ENCODE measurements at places on chromosomes 3 and 15.
A peak's percentile ranks its signal among the peaks of the same experiment; 100 is the strongest.

- no peaks in the 10 kb centered on the region for H3K36me3 ChIP-seq
- no peaks in the 10 kb centered on the region for H3K27me3 ChIP-seq
- peaks cover 30% of the 10 kb centered on the region for H3K4me1 ChIP-seq
- H3K4me3 ChIP-seq = no peak overlapping the region
- DNase-seq = no peak
Observed at GRCh38 chr3:196140224-196140623, 58.3 kb upstream of the TFRC start.

DNA sequence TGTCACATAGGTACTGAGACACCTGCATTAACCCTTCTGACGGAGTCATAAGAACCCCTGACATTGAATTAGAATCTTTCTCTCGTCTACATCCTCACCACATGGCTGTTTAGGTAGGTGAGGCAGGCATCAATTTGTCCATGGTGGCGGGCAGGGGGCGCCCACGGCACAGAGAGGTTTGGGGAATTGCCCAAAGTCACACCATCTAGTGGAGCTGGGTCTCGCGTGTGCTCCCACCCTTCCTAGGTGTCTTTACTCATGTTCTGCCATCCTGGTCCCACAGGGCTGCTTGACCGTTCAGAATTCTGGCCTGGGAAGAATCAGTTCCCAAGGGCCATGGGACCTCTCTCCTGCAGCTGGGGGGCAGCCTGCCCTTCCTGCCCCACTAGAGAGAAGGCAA lies 14.7 kb upstream of the DLL4 start:
- no peak overlapping the region for H3K27ac ChIP-seq
- H3K4me1 ChIP-seq = no peaks in the 10 kb centered on the region
- H3K27me3 ChIP-seq = no peaks in the 10 kb centered on the region
- H3K4me3 ChIP-seq = no peak overlapping the region
- no peak for DNase-seq

DNA sequence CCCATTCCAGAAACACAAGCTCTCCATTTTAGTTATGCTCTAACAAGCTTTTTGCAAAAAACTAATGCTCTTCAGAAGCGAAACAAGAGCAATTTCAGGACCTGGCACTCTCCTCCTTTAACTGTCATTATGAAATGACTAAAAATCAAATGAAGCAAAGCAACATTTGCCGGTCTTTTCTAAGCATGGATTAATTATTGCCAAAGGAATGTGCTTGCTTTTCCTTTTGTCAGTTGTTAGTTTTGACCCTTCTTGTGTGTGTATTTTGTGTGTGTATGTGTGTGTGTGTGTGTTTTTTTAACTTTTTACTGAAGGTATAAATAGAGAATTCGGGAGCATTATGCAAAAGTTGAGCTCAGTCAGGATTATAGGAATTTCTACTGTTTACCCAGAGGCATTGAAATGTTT lies 509.1 kb downstream of the TUSC7 start:
- DNase-seq = no peak
- peaks cover 7% of the 10 kb centered on the region for H3K4me1 ChIP-seq
- H3K27me3 ChIP-seq = no peaks in the 10 kb centered on the region
- no peak overlapping the region for H3K4me3 ChIP-seq
- H3K27ac ChIP-seq = no peak overlapping the region

GRCh38 chr3:42823351-42823750 lies 14.1 kb downstream of the ACKR2 start:
- no peak for DNase-seq
- no peaks in the 10 kb centered on the region for H3K27me3 ChIP-seq
- H3K27ac ChIP-seq = no peak overlapping the region
- H3K36me3 ChIP-seq = no peaks in the 10 kb centered on the region
- H3K4me1 ChIP-seq = peaks cover 13% of the 10 kb centered on the region

GRCh38 chr3:196440041-196440537 lies 7.9 kb upstream of the UBXN7 start:
- no peaks in the 10 kb centered on the region for H3K27me3 ChIP-seq
- H3K4me3 ChIP-seq = no peak overlapping the region
- no peaks in the 10 kb centered on the region for H3K36me3 ChIP-seq
- no peak overlapping the region for H3K27ac ChIP-seq
- H3K4me1 ChIP-seq = no peaks in the 10 kb centered on the region

DNA sequence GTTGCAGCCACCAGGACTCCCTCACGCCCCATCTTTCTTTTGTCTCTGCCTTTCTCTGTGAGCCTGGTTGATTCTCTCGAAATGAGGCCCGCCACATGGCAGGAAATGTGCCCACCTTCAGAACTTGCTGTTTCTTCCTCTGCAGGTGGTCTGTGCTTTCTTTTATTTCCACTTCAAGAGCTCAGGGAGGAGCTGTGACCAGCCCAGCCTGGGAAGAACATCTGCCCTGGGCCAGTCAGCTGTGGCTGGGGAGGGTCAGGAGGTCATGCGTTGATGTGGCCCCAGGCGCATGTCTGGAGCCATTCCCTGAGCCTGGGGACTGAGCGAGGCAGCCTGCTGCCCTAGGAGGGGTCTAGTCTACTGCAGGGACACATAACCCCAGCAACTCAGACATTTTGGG lies 8.0 kb downstream of the FBLN2 start:
- H3K27ac ChIP-seq = no peak overlapping the region
- no peaks in the 10 kb centered on the region for H3K36me3 ChIP-seq
- H3K27me3 ChIP-seq = no peaks in the 10 kb centered on the region

DNA sequence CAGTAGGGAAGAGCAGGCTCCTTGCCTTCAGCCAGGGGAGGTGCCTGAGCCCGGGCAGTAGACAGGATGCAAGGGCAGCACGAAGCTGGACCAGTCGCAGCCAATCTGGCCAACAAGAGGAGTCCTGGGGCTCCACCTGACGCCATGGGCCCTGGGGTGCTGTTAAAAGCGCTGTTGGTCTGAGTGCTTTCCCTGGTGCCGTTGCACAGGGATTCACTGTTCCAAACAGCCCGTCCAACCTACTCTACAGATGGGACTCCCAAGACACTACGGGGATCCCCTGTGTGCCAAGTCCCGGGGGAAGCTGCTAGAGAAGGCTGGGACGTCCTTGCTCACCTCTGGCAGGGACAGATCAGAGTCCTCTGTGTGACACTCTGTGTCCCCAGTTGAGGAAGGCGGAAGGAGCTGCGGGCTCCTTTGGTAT lies 632 bp downstream of the CTSH start:
- H3K36me3 ChIP-seq = no peaks in the 10 kb centered on the region
- peak overlapping the region; percentile 65 for H3K27ac ChIP-seq
- peak; percentile 23 for DNase-seq
- no peaks in the 10 kb centered on the region for H3K27me3 ChIP-seq
- peaks cover 18% of the 10 kb centered on the region for H3K4me1 ChIP-seq

DNA sequence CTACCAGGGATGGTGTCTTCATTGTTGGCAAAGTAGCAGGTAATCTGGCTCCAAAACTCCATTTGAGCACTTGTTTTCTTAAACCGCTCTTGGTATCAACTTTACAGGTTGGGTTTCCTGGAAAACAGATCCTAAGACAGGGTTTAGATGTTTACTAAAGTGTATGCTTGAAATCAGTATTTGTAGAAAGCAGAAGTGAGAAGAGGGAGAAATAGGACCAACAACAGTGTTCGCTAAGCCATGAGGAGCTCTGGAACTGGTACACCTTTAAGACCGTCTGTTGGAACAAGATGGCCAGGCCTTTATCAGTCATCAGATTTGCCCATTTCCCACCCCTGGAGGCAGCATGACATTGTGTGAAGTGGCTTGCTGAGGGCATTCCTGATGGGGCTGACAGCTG lies 171.0 kb upstream of the COL8A1 start:
- H3K27me3 ChIP-seq = no peaks in the 10 kb centered on the region
- H3K4me1 ChIP-seq = no peaks in the 10 kb centered on the region
- H3K4me3 ChIP-seq = no peak overlapping the region
- DNase-seq = no peak
- H3K36me3 ChIP-seq = no peaks in the 10 kb centered on the region
- no peak overlapping the region for H3K27ac ChIP-seq

DNA sequence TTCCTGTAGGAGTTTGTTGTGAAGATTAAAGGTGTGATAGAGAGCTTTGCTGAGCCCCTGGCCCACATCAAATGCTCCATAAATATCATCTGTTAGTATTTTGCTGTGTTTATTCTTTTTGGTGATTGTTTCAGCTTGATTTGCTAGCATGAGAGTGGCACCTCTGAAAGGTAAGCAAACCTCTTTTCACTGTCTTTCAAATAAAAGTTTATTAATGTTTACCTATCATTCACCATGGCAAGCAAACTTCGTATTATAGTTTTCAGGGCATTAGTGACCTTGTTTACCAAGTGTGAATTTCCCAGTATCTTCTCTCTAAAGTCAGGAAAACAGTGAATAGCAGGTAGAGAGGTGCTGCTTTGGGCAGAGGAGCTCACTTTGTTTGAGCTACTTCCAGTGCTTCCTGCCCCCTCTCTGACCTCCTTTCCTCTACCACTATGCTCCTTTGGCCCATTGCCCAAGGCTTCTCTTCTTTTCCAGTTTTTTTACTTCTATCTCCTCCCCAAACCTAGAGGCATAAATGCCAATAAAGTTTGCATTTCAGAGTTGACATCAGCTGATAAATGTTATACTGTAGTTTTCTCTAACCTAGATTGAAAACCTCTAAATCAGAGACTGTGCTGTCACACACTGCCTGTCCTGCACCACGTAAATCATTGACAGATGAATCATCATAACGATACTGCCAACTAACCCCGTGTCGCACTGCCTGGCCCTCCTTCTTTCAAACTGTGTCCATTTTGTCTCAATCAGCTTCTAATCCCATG lies 569.0 kb downstream of the TUSC7 start:
- no peaks in the 10 kb centered on the region for H3K36me3 ChIP-seq
- DNase-seq = peak; percentile 69
- no peak overlapping the region for H3K4me3 ChIP-seq
- peaks cover 14% of the 10 kb centered on the region for H3K4me1 ChIP-seq
- H3K27ac ChIP-seq = peak overlapping the region; percentile 67

GRCh38 chr3:79286882-79287281 lies 480.9 kb downstream of the ROBO1 start:
- no peaks in the 10 kb centered on the region for H3K36me3 ChIP-seq
- H3K4me3 ChIP-seq = no peak overlapping the region
- no peak overlapping the region for H3K27ac ChIP-seq
- H3K27me3 ChIP-seq = no peaks in the 10 kb centered on the region

- no peak for DNase-seq
- no peaks in the 10 kb centered on the region for H3K36me3 ChIP-seq
- H3K27me3 ChIP-seq = no peaks in the 10 kb centered on the region
- no peaks in the 10 kb centered on the region for H3K4me1 ChIP-seq
Observed at GRCh38 chr15:90706394-90707327, 10.5 kb upstream of the BLM start.

DNA sequence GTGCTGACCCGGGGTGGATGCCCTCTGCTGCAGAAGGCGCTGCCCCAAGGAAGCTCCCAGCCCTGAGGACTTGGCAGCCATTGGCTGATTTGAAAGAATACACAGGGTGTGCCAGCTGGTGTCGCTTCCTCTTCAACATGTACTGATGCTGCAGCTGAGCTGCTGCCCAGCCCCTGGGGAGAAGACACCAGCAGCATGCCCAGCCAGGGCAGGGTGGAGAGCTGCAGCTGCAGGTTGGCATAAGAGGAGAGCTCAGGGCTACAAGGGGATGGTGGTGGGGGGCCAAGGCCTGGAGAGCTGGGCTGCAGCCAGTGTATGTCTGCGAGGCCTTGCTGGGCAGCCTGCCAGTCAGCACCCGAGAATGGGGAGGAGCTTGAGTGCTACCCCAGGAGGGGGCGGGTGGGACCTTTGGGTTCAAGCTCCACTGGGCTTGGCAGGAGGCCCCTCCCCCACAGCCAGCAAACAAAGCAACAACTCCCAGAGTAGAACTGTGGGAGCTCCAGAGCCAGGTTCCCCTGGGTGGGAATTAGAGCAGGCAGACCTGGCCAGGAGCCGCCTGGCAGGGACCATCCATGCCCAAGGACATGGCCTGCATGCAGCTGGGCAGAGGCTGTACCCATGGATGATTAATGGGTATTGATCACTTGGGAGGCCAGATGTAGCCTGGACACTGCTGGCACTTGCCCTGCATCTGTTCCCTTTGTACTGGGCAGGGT lies 9.2 kb upstream of the SEMA4B start:
- no peaks in the 10 kb centered on the region for H3K27me3 ChIP-seq
- H3K4me1 ChIP-seq = peaks cover 78% of the 10 kb centered on the region
- H3K36me3 ChIP-seq = no peaks in the 10 kb centered on the region
- peak; percentile 99 for DNase-seq

DNA sequence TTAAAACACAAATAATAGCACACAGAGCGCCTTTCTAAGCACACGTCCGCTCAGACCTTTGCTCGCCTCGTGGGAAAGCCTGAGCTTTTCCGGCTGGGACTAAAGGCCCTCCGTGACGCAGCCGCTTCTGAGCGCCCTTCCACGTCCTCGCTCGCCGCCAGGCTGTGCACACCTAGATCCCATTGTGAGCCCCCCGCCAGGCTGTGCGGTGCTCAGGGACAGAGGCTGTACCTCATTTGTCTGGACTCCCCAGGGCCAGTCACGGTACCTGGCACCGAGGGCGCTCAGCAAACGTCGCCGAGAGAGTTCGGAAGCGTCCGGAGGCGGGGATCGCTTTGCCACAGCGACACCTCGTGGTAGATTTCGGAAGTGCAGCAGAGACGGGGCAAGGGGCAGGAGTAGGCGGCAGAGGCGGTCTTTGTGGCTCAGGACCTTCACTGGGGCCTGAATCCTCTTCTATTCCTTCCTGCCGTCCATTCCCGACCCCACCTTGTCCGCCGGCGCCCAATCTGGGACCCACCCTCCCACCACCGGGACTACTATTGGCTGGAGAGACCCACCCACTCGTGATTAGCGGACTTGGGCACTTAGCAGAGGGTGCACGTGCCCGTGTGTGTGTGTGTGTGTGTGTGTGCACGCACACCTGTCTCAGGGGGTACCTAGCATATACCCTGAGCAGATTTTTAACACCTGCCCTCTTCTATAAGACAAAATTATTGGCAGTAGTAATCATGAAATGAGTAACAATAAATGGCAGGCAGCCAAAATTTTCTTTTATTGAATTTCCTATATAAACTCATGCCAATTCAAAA lies 65.6 kb downstream of the RHCG start:
- no peaks in the 10 kb centered on the region for H3K36me3 ChIP-seq
- H3K4me1 ChIP-seq = peaks cover 10% of the 10 kb centered on the region
- no peak overlapping the region for H3K4me3 ChIP-seq
- no peak overlapping the region for H3K27ac ChIP-seq
- peak; percentile 83 for DNase-seq
- no peaks in the 10 kb centered on the region for H3K27me3 ChIP-seq

- H3K4me3 ChIP-seq = no peak overlapping the region
- H3K4me1 ChIP-seq = peaks cover 30% of the 10 kb centered on the region
- no peaks in the 10 kb centered on the region for H3K27me3 ChIP-seq
- no peak overlapping the region for H3K27ac ChIP-seq
- DNase-seq = no peak
Observed at GRCh38 chr3:13876451-13877100, 3.3 kb downstream of the WNT7A start.

DNA sequence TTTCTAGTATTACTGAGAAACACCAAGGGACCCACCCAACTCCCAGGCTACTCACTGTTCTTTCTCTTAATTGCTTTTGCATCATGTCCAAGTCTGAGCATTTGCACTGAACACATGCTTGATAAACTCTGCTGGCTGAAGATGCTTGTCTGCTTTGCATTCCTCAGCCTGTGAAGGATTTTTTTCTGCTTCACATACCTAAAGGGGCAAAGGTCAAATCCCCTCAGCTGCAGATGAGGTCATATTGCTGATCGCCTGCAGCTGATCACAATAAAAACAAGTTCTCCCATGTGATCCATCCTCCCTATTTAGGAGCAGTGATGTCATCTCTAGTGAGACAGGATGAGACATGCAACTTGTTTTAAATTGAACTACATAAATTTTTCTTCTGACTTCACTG lies 84.6 kb upstream of the DCBLD2 start:
- H3K4me3 ChIP-seq = no peak overlapping the region
- no peak overlapping the region for H3K27ac ChIP-seq
- H3K27me3 ChIP-seq = no peaks in the 10 kb centered on the region
